GM10248 (cell line): ENCODE measurements at places on chromosomes 2 and 18.

- no peak for DNase-seq
Measured at GRCh38 chr2:120986898-120987650, 251.4 kb downstream of the GLI2 start.

DNA sequence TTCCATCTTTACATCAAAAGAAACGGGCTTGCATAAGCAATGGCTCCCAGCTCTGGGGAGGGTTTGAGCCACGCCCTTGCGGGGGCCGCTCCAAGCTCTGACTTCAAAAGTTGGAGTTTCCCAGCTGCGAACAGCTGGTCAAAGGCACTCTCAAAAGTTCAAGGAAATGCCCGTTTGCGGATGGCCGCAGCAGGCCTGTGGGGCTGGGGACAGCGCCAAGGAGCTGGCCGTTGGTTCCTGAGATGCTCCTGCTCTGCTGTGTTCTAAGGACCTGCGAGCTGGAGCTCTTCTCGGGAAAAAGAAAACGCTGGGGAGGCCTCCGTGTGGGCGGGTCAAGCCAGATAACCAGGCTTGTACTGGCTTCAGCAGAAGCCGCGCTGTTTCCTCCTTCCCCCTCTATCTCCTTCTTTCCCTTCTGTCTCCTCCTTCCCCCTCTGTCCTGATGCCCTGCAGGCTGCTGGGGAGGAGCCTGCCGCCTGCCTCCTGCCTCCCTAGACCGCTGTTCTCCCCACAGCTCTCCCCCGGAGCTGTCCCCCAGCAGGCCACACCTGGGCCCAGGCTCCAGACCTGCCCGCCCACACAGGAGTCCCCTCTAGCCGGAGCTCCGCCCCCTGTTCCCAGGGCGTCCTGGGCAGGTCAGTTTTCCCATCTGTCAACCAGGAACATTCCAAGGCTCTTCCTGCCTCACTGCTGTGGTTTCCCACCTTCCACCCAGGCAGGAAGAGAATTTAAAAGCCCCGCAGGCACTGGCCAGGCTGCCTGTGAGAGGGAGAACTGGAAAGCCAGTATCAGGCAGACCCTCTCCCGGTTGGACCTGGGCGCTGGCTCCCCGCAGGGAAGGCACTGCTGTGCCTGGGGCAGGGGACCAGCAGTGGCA, 14.1 kb downstream of the KLF11 start:
- DNase-seq = peak; percentile 65

DNA sequence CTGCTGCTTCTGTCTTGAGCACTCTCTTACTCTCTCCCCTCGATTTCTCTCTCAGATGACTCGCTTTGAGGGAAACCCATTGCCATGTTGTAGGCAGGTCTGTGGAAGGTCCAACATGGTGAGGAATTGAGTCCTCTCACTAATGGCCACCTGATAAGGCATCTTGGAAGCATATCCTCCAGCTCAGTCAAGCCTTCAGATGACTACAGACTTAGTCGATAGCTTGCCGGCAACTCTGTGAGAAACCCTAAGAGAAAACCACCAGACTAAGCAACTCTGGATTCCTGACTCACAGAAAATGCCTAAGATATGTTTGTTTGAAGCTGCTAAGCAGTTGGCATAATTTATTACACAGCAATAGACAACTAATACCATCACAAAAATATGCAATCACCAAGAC, 51.2 kb downstream of the WDR75 start:
- no peak for DNase-seq

DNA sequence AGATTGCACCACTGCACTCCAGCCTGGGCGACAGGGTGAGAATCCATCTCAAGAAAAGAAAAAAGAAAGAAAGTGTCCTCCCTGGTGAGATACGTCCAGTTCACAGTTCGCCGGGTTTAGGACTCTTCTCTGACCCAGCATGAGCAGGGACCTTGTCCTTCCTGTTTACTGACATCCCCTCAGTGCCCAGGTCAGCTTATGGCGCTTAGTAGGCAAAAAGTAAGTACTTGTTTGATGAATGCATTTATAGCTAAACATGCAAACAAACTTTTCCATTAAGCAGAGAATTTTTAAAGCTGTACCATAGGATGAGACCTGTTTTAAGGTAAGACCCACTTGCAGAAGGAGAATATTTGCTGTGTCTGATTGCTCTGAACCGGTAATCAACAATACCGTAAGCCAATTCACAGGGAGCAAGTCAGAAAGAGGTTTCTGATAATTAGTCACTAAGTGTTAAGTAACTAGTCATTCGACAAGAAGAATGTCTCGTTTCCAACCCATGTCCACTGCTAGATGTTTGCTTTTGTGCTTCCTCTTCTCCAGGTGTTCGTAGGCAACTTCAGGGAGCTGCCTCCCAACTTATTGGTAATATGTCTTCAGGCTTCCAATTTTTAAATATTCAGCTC, 40.0 kb downstream of the MOGAT1 start:
- DNase-seq = no peak

DNA sequence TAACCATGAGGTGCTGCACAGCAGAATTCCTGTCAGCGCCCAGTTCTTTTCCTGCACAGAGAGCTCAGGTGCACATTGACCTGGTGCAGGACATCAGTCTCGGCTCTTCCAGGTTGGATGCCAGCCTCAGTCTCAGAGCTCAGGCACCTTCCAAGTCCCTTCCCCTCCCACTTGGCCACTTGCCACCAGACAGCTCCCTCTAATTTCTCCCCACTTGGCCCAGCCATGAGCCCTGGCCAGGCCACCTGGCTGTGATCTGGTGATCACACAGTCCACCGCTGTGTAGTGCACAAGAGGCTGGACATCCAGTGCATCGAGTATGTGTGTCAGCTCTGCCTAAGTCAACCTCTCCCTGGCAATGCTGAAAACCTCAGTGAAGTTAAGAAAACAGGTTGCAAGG, 336.6 kb upstream of the MYT1L start:
- DNase-seq = no peak

DNA sequence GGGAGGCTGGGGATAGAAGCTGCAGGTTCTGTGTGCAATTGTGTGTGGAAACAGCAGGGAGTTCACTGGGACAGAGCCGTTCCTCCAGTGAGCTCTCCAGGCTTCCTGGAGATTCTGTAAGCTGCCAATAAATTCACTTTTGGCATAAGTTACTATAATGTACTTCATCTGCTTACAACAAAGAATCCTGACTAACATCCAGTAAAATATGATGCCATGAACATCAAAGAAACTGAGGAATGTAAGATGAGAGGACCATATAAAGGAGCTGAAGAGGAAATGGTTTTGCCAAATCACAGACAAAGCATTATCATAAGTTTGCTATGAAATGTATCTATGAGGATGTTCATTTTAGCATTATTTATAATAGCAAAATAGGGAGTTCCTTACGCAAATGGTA, 175.3 kb downstream of the KCNE4 start:
- no peak for DNase-seq

DNA sequence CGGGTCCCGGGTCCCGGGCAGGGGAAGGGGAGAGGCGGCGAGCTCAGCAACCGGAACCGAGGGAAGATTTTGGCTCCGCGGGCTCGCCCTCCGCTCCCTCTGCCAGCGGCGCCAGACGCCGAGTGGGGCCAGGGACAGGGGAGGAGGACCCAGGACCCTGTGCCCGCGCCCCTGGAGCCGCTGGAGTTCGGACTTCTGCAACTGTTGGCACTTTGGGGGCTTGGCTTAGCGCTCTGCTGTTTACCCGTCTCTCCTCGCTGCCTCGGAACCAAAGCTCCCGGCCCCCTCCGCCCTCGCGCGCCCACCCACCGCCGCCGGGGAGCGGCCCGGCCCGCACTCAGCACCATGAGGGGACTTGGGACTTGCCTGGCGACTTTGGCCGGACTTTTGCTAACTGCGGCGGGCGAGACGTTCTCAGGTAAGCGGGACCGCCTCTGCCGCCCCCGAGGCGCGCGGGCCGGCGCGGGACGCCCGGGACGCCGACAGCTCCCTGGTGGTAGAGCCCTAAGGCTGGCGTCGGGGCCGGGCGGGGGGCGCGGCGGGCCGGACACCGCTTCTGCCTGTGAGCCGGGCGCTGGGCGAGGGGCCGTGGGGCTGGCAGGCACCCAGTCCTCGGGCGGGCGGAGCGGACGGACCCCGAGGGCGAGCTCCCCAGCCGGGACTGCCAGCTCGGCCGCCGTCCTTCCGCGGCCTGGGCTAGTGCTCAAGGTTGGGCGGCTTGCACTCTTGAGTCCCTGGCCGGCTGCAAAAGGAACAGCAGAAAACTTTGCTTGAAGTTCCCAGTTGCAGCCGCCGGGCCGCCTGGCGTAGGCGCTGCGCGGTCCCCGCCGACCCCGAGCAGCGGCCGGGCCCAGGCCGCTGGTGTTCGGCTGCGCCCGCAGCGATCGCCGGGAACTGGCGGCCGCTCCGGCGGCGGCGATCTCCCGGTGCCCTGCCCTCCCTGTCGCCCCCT, 634 bp downstream of the PTPRM start:
- DNase-seq = peak; percentile 19

GRCh38 chr2:26582890-26583289, 58.3 kb downstream of the CIB4 start:
- no peak for DNase-seq

GRCh38 chr2:176130957-176131847, 1.7 kb downstream of the HOXD8 start:
- DNase-seq = no peak

GRCh38 chr2:43455731-43456642, 139.9 kb downstream of the THADA start:
- DNase-seq = no peak

DNA sequence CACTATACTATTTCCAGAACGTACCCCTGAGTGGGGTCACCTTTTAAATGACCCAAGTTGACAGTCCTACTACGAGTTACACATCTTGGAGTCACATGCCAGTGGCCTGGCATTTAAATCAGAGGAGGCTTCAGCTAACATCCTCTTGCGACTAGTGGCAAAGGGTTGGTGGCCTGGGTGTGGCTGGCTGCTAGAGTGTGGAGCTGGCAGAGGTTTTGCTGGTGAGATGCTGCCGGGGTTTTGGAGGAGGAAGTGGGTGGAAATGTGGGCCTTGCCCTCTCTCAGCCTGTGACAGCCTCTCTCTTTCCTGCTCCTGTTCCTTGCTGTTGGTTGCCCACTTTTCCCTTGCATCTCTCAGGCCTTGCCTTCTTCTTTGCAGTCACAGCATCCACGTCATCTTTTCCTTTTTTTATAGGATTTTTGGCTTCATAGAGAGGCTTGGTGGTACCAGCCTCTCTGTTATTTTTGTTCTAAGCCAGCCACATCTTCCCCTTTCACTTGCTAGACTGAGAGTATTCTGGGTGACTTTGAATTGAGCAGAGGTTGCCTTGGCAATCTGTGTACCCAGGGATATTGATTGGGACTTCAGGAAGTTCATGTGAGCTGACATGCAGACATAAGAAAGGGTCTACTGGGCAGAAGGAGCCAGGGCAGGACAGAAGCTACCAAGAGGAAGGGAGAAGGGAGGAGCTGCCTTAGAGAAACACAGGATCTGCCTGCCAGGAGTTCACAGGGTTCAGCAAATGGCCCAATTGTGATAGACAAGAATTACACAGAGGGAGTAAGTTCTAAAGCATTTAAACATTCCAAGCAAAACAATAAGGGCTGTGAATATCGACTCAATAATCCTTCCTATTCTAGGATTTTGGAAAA, 55.4 kb downstream of the CDC42EP3 start:
- no peak for DNase-seq

DNA sequence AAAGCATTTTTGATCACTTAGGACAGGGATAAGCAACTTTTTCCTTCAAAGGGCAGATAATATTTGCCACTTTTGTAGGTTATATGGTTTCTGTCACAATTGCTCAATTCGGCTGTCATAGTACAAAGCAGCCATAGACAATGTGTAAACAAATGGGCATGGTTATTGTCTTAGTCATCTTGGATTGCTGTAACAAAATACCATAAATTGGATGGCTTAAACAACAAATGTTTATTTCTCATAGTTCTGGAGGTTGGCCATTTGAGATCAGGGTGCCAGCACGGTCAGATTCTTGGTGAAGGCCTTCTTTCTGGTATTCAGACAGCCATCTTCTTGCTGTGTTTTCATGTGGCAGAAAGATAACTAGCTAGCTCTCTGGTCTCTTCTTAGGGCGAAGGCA, 91.2 kb downstream of the TAF4B start:
- DNase-seq = no peak

DNA sequence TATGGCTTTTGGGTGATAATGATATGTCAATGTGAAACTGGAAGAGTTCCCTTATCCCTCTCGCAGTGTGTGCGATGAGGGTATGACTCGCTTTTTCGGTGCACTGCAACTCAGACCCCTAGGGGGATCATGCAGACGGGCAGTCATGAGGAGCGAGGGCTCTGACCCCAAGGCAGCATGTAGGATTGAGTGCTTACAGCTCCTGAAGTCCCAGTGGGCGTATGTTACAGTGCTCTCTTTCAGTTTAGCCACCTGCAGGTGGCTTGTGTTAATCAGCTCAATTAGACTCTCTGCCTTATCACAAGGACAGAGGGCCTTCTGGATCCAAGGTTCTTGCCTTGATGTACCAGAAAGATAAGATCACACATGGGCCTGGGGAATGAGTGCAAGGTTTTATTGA, 1269.9 kb upstream of the GYPC start:
- no peak for DNase-seq

DNA sequence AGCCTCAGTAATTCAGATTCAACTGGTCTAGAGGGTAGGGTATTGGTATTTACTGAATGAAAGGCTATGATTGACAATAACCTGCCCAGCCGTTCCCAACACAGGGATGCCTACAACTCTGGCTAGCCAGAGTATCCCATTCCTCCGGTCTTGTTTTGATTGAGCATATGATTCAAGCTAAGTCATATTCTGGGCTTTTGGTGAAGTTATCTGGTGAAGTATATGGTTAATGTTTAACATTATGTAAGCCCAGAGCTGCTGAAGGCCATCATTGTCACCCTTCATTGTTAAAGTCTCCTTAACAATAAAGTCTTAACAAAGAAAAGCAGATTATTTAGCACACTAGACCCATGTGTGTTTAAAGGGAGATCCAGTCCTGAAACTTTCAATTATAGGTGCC, 152.6 kb downstream of the EXOC6B start:
- no peak for DNase-seq

GRCh38 chr2:229718057-229718456, 3.7 kb upstream of the DNER start:
- no peak for DNase-seq

DNA sequence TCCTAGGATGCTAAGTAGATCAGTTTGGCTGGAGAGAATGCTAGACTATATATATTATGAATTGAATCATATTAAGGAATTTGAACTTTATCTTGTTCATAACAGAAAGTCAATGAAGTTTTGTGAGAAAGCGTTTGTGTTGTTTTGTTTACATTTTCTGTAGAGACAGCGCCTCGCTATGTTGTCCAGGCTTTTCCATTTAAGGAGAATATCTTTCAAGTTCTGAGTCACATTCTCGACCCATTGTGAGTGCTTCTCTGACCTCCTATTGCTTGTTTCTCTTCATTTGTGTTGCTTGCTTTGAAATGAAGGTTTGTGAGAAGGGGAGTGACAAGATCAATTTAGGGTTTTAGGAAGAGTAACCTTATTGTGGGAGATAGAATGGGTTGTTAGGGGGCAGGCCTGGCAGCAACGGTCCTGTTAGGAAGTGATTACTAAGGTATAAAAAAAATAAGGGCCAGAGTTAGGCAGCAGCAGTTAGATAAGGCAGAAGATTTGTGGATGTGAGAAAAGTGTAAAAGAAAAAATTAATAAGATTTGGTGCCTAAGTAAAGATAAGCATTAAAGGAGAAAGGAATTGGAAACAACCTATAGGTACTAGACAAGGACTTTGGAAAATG, 47.6 kb upstream of the ACVR1 start:
- DNase-seq = no peak

- DNase-seq = peak; percentile 52
Measured at GRCh38 chr2:29014811-29015421, 33.8 kb downstream of the TOGARAM2 start.
